SK-N-DZ (cell line): ENCODE measurements at places on chromosomes 5 and 9.

GRCh38 chr9:105415662-105415980, 32.2 kb upstream of the FSD1L start:
- no peak for DNase-seq

DNA sequence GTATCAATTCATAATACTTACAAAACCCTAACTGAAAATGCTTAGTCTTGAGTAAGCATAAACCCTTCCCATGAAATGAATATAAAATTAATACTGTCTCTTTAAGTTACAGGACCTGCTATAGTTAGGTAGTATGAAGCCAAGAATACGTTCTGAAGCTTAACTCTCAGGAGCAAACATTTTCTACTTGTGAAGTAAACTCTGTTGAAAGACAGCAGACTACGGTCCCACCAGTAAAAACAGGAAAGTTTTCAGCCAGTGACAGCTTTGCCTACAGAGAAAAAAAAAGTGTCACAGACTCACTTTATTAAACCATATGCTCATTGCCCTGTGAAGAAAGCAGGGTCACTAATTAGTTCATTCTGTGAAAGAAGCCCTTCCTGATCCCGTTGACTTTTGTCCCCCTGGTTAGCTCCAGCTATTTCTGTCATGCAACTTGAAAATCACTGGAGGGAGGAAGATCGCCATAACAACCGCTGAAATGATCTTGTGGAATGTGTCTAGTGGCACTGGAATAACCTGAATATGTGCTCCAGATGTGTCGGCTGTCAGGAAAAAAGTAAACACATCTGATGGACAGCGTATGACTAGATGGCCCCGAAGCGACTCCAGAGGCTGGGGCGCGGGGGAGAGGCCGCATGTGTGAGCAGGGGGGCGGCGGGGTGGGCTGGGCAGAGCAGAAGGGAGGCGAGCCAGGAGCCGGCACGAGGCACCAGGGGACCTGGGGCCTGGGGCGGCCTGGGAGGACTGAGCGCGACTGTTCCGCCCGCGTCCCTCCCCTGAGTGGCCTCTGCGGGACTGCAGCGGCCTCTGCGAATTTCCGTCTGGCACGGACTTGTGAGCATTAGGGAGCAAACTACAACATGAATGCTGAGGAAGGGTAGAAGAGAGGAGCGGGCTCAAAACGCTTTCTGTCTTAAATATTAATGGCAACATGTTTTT, 41.9 kb downstream of the BNC2 start:
- DNase-seq, result peak; percentile 8

DNA sequence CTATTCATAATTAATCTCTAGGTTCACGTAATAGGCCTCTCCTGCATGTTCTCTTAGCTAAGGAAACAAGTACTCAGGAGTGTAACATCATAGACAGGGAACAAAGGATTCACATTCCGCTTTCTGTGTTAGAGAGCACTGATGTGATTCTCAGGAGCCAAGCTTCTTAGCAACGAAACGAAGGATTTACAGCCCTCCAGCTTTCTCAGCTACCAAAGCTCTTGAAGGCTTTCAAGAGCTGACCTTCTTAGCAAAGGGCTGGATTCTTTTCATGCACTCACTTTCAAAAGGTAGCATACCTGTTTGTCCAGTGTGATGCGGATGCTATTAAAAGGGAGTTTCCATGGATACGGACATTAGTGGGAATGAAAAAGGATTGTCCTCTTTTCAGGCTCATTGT, 107.4 kb downstream of the TUSC1 start:
- no peak for DNase-seq

DNA sequence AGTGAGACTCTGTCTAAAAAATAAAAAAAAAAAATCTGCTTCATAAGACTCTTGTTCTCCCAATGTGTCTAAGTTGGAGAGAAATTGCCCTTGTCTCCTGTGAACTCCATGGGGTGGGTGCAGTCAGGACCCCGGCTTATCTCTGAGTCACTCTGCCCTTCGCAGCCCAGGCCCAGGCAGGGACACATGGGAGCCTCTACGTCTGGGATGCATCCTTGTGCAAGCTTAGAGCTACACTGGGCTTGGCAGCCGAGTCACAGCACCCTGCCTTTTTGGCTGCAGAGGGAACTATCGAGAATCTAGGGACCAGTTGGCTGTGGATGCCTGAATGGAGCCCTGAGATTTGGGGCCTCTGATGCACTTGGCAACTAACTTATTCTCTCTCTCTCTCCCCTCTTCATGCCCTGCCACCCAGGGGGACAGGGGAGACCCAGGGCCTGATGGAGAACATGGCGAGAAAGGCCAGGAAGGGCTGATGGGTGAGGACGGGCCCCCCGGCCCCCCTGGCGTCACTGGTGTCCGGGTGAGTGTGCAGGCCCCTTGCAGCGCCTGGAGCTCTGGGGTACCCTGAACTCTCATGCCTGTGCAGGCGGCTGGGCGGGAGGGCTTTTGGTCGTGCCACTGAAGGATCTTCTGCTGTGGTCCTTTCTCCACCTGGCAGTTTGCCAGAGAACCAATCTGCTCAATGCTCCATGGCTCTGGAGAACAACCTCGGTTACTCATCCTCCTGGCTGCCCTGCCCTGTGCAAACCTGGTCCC, 47.5 kb upstream of the ORM1 start:
- no peak for DNase-seq

DNA sequence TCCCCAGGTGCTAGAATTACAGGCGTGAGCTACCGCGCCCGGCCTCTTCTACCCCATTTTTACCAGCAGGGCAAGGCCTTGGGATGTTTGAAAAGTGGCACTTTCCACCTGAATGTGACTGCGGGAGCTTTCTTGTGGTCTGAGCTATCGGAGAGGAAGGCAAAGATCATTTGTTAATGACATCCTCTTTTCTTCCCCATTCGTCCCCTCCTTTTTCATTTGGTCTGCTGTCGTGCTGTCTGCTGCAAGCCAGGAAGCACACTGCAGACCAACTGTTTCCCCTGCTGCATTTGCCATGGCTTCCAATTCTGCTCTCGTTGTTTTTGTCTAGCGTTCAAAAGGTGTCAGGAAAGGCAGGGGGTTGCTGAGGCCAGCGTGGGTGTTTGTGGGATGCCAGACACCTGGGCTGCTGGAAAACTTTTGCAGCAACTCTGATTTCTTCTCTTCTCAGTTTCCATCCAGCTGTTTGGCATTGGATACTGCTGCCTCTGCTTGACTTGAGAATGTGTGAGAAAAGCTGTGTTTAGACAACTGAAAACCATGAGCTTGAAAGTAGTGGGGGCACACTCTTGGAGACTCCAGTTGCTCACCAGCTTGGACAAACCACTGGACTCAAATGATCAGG, 196.4 kb upstream of the MSX2 start:
- DNase-seq, result no peak

- DNase-seq, result no peak
Observed at GRCh38 chr9:136385015-136385414, 11.5 kb upstream of the CARD9 start.

DNA sequence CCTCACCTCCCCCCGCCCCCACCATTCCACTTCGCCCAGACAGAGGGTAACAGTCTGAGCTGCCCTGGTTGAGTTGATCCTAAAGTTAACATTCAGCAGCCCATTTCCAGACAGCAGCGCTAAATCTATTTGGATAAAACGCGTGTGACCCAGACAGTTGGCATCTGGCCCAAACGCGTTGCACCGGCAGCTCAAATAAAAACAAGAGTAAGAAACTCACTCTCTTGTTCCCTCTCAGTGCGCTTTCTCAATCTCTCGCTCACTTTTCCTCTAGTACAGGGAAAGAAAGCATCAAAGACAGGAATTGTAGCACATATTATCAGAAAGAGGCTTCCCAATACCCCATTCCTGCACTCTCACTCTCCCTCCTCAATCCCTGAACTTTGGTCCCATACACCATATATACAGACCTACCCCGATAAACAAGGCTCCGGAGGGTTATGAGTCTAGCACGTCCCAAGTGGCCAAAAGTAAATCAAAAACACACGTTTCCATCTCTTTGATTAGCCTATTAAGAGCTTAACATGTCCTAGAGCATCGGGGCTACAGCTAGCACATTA, 1.3 kb downstream of the ADAMTS6 start:
- peak; percentile 29 for DNase-seq

DNA sequence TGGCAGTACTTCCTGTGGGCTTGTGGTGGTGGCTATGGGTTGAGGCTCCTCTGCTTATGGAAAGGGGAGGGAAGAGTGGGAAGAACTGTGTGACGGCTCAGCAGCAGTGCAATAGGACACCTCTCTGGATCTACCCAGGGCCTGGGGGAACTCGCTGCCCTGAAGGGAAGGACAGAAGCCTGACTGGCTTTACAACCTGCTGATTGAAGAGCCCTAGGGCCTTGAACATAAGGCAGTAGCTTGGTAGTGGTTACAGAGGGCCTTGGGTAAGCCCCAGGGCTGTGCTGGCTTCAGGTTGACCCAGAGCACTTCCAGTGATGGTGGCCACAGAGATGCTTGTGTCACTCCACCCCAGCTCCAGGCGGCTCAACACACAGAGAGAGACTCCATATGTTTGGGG, 5.5 kb downstream of the CCIN start:
- DNase-seq, result no peak
